ENCODE measurements at places on chromosomes 1 and 21.

DNA sequence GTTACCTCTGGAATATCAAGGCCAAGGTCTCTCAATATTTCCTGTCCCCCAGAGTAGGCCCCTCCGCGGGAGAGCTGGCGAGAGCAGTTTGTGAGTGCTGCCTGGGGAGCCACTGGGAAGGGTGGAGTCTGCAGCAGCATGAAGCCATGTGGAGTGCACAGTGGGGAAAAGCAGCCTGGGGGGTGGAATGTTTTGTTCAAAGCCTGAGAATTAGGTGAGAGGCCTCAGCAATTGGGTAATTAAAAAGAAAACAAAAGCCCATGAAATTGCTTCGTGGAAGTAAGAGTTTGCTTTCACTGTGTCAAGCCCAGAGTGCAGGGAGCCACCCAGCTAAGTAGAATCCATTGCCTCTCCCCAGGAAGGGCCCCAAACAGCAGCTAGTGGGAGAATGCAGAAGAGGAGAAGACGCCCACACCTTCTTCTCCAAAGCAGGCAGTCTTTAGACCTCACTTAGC lies 30.2 kb upstream of the DISC1 start:
- no peak for DNase-seq
- H3K27me3 ChIP-seq = peaks cover 9% of the 10 kb centered on the region
- no peaks in the 10 kb centered on the region for H3K36me3 ChIP-seq
- H3K4me3 ChIP-seq = no peak overlapping the region
- no peak overlapping the region for H3K27ac ChIP-seq

GRCh38 chr1:74425676-74426075 lies 86.7 kb downstream of the LRRC53 start:
- no peak overlapping the region for H3K27ac ChIP-seq
- DNase-seq = no peak
- H3K4me3 ChIP-seq = no peak overlapping the region
- no peaks in the 10 kb centered on the region for H3K27me3 ChIP-seq
- no peaks in the 10 kb centered on the region for H3K36me3 ChIP-seq
- no peaks in the 10 kb centered on the region for H3K4me1 ChIP-seq

DNA sequence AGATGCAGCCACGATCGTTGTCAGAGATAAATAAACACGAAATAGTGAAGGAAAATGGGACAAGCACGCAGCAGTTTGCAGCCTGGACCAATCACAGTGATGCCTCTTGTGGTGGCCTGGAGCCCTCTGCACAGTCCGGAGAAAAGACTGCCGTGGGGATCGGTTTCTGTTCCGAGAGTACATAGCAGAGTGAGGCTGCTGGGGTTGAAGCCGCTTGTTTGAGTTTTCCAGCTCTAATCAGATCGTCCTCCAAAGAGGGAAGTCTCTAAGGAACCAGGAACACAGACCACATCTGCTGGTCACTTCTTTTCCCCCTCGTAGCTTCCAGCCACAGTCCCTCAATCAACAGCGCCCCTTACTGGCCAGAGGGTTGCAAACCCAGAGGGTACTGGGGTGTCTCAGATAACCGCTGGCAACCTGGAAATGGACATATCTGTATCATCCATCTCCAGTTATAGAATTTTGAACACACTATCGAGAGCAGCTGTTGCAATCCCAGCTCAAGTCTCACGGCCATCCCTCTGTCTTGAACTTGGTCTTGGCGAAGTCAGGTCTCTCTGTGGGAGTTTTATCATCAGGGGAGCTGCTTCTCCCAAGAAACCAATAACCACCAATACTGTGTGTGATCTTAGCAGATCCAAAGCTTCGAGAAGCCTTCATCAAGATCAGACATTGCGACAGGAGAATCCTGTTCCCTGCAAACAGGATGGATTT lies 57.4 kb downstream of the OLIG1 start:
- no peak overlapping the region for H3K27ac ChIP-seq
- peak overlapping the region; percentile 51 for H3K4me3 ChIP-seq
- peaks cover 5% of the 10 kb centered on the region for H3K4me1 ChIP-seq
- peak; percentile 36 for DNase-seq

DNA sequence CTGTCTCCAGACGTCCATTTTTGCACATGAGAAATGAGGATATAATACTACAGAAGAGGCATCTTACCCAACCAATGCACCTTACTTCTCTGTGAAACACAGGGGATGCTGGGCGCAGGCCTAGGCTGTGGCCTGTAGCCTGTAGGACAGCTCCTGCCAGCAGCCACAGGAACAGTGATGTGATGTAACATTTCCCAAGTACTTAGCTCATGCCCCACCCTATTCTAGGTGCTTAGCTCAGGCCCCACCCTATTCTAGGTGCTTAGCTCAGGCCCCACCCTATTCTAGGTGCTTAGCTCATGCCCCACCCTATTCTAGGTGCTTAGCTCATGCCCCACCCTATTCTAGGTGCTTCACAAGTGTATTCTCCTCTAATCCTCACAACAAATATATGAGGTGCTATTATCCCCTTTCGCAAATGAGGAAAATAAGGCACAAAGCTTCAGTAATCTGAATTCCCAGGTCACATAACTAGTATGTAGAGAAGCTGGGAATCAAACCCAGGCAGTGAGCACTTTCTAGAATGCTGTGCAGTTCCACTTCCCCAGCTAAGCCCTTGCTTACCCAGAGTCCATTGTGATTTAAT lies 4.6 kb upstream of the NAXE start:
- peaks cover 16% of the 10 kb centered on the region for H3K4me1 ChIP-seq
- no peak overlapping the region for H3K27ac ChIP-seq
- H3K4me3 ChIP-seq = no peak overlapping the region
- H3K36me3 ChIP-seq = no peaks in the 10 kb centered on the region
- no peaks in the 10 kb centered on the region for H3K27me3 ChIP-seq

DNA sequence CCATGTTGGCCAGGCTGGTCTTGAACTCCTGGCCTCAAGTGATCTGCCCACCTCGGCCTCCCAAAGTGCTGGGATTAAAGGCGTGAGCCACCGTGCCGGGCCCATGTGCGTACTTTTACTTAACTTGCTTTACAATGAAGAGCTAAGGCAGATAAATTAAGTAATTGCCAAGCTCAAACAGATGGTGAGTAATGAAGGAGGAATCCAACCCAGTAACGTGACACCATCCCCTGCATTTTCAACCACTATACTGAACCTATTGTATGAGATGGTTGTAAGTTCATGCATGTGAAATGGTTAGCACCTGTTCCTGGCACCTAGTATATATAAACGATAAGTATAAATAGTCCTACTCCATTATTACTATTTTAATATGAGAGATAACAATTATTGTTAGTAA lies 588.0 kb upstream of the BEND5 start:
- no peak overlapping the region for H3K27ac ChIP-seq
- no peaks in the 10 kb centered on the region for H3K36me3 ChIP-seq
- no peak for DNase-seq
- no peaks in the 10 kb centered on the region for H3K27me3 ChIP-seq

GRCh38 chr21:43635436-43635835 lies 23.9 kb downstream of the HSF2BP start:
- no peaks in the 10 kb centered on the region for H3K4me1 ChIP-seq
- peaks cover 5% of the 10 kb centered on the region for H3K27me3 ChIP-seq
- no peaks in the 10 kb centered on the region for H3K36me3 ChIP-seq
- no peak overlapping the region for H3K27ac ChIP-seq
- DNase-seq = no peak

- no peak overlapping the region for H3K27ac ChIP-seq
- no peaks in the 10 kb centered on the region for H3K4me1 ChIP-seq
- peaks cover 5% of the 10 kb centered on the region for H3K27me3 ChIP-seq
- no peak for DNase-seq
- H3K36me3 ChIP-seq = no peaks in the 10 kb centered on the region
Measured at GRCh38 chr1:109759513-109760334, 4.0 kb downstream of the EPS8L3 start.

All from T-helper 2 cell treated with Interferon-gamma antibody and Interleukin-4, amounts not matched to agents 5 μg/mL and 100 μg/mL, for 36 hours (primary cell).